ENCODE measurements at places on chromosomes 7 and 10.

DNA sequence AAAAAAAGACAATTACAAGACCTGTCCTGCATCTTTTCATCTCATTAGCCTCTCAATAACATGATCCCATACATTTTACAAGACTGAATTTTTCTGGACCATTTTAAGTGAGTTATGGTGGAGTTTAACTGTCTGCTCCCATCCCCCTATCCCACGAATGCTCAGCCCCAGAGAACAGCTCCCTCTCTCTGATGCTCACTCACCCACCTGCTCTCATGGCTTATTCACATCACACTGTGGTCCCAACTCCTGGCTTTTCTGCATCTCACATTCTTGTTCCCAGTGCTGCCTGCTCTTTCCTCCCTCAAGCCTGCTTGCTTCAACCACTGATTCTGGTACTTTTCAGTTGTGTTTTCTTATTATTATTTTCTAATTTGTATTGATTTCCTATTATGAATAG, 20.4 kb upstream of the CCSER2 start:
- no peak for DNase-seq

- DNase-seq: no peak
Observed at GRCh38 chr7:100024020-100024619, 8.7 kb downstream of the ZKSCAN1 start.

DNA sequence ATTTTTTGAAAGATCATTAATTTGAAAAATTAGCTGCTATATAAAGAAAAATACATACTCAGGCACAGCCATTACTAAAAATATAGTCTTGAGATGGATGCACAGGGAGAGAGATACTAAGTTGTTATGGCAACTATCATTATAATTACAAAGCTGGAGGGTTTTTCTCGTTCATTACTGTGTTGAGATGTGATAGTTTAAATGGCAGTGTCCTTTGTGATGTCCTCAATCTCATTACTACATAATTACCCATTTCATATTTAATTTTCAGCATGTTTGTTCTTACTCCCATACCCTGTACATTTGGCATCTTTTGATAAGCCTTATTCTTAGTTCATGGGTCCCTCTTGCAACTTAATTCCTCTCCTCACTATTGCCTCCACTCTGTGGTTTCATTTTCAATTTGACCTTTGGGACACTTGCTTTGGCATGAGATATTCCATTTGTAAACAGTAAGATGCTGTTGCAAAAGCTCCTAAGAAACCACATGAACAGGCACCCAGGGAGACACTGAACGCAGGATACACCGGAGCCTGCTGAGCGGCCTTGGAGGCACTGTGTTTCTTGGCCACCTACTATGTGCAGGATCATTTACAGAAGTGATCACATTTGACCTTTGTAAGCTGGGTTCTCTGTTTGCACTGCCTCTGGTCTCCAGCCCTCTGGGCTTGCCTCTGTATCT, 4.8 kb upstream of the CPXM2 start:
- DNase-seq: no peak

DNA sequence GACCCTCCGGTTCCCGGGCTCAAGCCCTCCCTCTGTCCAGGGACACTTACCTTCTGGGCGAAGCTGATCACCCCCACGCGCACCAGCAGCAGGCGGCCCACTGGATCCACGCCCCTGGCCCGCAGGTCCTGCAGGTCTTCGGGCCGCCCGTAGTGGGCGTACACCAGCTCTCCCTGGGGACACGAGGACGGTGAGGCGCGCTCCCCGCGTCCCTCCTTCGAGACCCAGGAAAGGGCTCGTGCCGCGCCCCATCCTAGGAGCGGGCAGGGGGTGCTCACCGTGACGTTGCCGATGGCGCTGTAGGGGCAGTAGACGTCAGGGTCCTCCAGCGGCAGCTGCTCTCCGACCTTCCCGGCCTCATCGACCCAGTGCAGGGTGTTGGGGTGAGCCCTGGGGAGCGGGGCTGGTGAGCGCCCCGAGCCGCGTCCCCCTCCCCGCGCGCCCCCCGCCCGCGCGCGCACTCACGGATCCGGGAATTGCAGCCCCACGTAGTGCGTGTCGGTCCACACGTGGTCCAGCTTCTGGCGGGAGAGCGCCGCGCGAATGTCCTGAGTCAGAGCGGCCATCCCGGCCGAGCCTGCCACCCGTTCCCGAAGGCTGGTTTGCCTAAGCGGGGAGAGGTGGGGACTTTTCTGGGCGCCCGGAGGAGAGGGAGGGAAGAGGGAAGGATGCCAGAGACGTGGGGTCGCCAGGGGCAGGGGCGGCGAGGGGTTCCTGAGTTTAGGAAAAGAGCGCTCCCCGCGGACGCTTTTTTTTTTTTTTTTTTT, 8.2 kb downstream of the TFR2 start:
- DNase-seq: peak; percentile 88

GRCh38 chr7:39620486-39620885, 2.9 kb upstream of the RALA start:
- no peak for DNase-seq

DNA sequence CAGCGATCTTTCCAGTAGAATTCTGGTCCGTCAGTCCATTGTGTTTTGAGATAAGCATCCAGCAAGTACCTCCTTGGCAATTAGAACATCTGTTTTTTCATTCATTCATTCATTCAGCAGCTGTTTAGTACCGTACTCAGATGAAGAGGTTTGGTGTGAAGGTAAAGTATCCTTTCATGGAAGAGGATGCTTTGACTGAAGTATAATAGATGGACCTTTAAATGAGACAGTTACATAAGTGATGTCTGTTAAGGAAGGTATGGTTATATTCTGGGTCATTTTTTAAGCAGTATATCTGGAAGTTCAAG, 1.2 kb downstream of the MAPK8 start:
- no peak for DNase-seq

GRCh38 chr10:10792681-10793080, 225.0 kb upstream of the CELF2 start:
- no peak for DNase-seq

GRCh38 chr7:44283381-44284211, 41.8 kb downstream of the CAMK2B start:
- DNase-seq: peak; percentile 60

DNA sequence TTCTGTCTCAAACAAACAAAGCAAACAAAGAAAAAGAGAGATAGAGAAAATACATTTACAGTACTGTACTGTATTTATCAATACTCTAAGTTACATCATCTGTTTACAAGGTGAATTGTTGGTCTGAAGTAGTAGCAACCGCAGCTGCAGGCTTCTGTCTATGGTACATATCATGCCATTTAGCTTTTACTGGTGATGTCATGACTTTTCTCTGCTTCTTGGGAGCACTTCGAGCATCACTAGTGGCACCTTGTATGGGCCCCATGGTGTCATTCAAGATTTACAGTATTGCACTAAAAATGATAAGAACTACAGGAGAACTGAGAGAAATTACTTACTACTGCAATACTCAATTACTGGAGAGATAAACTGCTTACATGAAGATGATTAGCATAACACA, 826.9 kb downstream of the CNTNAP2 start:
- no peak for DNase-seq

DNA sequence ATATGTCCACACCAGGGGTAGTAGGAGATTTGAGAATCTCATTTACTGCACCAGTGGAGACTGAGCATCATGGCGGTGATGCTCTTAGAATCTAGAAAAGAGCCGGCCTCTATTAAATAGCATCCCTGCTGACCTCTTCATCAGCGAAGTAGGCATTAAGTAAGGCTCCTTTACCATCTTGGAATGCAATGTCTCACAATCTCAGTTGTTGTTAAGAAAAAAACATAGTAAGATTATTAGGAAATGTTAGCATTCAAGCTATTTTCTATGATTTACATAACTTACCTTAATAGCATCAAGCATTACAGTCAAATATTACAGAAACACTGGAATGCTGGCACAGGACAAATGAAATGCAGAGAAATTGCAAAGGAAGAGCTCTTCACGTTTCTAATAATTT, 54.5 kb downstream of the ORC5 start:
- DNase-seq: no peak

DNA sequence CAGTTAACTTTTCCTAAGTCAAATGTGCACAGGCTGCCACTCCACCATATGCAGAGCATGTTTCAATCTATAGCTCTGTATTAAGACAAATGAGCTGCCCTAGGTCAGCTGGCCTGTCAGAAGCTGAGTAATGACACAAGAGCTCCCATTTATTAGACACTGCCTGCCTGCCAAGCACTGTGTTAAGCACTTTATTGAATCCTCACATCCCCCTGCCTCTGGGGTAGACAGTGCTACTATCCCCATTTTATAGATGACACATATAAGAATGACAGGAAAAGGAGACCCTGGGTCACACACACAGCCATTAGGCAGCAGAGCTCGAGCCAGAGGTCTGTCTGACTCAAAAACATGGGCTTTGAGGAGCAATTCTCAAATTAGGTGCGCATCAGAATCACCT, 179.8 kb upstream of the PDE1C start:
- no peak for DNase-seq

DNA sequence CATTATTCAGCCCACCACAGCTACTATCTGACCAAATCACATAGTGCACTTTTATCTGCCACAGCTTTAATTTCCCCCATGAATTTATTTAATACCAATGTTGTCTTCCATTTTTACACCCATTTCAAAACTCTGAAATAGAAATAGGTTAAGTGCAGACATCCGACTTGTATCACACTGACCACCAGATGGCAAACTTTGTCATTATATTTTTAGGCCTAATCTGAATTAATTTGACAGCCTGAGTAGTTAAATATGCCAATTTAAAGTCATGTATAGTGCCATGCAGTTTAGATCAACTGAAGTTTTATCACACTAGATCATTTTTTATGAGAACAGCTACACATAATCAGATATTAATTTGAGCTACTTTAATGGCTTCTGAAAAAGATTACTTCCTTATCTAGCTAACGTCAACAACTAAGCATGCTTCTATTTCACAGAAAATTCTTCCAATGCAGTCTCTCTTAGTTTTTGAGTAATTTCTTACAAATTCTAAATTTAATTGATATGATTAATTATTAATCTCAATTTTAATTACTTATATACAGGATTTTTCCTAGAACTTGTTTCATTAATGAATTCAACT, 566.4 kb downstream of the GFRA1 start:
- DNase-seq: no peak

DNA sequence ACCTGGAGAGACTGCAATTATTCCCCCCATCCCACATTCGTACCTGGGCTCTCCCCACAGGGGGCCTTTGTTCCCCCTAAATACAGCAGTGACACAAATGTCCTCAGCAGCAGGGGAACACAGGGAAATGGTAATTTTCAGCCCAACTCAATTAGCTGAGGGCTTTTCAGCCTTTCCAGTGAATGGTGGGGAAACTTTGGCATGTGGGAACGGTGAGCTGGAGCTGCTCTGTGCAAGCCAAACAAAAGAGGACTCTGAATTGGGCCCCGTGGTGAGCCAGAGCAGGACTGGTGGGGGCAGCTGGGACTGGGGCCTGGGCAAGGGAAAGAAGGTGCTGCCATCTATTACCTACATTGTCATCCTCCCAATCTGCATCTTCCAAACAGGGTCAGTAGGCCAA, 51.0 kb downstream of the FBXW4 start:
- no peak for DNase-seq

DNA sequence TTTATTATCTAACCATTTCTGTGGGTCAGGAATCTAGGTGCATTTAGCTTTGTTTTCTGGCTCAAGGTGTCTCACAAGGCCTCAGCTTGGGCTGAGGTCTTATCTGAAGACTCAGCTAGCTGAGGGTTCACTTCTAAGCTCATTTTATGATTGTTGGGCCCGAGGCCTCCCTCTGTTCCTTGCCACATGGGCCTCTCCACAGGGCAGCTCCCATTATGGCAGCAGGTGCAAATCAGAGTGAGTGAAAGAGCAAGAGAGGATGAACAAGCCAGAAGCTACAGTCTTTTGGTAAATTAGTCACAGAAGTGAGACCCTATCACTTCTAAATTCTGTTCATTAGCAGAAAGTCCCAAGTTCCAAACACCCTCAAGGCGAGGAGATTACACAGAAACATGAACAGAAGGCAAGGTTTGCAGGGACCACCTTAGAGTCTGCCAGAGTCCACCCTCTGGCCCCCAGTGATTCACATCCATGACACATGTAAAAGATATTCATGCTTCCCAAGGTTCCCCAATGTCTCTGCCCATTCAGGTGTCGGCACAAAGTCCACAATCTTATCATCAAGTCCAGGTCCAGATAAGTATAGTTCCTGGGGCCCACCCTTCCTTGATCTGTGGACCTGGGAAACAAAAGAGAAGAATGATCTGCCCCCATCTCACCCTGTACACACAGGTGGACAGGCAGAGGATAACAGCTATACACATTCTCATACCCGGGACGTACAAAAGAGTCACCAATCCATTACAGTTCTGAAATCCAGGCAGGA, 23.7 kb downstream of the FIGNL1 start:
- DNase-seq: no peak

DNA sequence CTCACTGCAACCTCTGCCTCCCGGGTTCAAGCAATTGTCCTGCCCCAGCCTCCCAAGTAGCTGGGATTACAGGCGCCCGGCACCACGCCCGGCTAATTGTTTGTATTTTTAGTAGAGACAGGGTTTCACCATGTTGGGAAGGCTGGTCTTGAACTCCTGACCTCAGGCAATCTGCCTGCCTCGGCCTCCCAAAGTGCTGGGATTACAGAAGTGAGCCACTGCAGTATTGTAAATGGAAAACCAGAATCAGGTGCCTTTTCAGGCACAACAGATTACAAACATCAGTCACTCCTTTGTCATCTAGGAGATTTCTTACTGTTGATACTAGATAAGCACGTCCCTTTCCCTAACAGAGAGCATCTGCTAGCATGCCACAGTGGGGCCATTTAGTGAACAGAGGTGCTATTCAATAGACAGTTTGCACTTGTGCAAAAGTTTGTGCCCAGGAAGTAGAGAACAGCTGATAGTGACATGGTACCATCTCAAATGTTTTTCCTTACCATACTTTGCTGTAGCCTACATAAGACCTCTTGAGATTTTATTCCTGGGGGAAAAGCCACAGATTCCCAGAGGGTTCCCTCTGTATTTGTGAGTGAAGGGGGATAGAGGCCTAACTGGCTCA, 24.5 kb upstream of the WAC start:
- no peak for DNase-seq

- DNase-seq: no peak
Observed at GRCh38 chr10:121069061-121069850, 218.1 kb downstream of the WDR11 start.

DNA sequence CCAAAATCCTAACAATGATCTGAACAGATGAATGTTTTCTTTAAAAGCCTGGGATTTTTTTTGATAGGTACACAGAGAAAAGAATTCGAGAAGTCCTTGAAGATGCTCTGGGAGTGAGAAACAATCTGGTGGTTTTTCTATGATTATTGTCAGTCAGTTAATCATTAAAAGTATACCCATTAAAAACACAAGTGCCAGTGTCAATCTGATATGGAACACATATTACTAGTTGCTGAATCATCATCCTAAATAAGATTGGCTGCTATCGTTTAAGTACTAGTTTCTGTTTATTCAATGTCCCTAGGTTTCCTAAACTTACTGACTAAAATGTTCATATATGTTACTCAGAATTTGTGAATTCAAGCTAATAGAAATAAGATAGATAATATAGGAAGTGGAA, 16.1 kb downstream of the COL28A1 start:
- DNase-seq: no peak
